Activated naive CD4-positive, alpha-beta T cell (primary cell): ENCODE measurements at places on chromosomes 6 and 20.

- peak; percentile 5 for DNase-seq
These were observed 770 bp downstream of the TCF19 start for GRCh38 chr6:31158863-31159855.

GRCh38 chr20:60502881-60503280, 544.7 kb downstream of the CDH26 start:
- DNase-seq = no peak

- no peak for DNase-seq
These were observed 109.0 kb upstream of the SUPT3H start for GRCh38 chr6:45486736-45487135.

DNA sequence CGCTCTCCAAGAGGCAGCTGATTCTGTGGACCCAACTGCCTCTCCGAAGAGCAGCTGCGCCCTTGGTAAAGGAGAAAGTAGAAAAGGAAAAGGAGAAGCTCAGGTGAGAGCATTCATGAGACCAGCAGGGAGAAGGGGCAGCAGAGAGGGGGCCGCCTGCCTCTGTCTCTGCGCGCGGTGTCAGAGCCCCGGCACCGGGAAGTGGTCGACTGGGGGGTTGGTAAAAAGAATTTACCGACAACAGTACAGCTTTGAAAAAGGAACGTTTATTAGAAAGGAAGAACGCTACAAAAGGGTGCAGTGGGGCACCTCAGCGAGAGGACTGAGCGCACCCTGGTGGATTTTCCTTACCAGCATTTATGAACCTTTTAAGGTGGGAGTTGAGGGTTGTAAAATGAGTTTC, 61.9 kb downstream of the GPR6 start:
- DNase-seq = peak; percentile 5
